ENCODE measurements at places on chromosomes 16 and 17. TPM values are rescaled to one million over a fixed set of nuclear protein-coding genes. Genes with fewer than 3 reads are reported as not detected.
A peak's percentile ranks its signal among the peaks of the same experiment; 100 is the strongest.

The MAPT gene
- total RNA-seq: 0.36 TPM

The GP2 gene
- not detected for total RNA-seq

DNA sequence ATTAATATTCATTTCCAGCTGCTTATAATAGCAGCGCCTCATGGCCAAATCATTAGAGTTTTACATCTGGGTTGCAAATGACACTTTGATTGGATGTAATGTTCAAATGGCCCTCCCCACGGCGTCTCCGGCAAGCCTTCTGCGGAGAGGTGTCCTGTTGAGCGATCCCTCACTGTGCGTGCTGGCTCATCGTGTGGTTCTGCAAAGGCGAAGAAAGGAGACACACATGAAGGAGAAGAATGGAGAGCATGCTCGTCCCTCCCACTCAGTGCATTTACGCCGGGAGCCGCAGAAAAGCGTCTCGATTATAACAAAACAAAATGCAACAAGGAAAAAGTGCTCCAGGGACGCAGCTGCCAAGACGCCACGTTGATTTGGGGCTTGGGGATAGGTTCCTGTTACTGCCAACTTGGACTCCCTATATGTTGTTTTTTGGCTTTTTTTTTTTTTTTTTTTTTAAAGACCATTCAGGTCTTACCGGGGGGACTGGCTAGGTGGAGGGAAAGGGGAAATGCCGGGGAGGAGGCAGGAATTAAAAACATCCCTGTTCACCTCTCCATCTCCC lies 117.6 kb downstream of the C16orf78 start:
- no peak for DNase-seq

GRCh38 chr16:54815177-54815576 lies 115.5 kb upstream of the IRX5 start:
- DNase-seq: no peak

- DNase-seq: no peak
Measured at GRCh38 chr16:4420505-4421105, 4.2 kb upstream of the CORO7 start.

- no peak for DNase-seq
Measured at GRCh38 chr17:50601823-50602375, 32.8 kb upstream of the ABCC3 start.

The HEATR9 gene
- total RNA-seq: not detected

DNA sequence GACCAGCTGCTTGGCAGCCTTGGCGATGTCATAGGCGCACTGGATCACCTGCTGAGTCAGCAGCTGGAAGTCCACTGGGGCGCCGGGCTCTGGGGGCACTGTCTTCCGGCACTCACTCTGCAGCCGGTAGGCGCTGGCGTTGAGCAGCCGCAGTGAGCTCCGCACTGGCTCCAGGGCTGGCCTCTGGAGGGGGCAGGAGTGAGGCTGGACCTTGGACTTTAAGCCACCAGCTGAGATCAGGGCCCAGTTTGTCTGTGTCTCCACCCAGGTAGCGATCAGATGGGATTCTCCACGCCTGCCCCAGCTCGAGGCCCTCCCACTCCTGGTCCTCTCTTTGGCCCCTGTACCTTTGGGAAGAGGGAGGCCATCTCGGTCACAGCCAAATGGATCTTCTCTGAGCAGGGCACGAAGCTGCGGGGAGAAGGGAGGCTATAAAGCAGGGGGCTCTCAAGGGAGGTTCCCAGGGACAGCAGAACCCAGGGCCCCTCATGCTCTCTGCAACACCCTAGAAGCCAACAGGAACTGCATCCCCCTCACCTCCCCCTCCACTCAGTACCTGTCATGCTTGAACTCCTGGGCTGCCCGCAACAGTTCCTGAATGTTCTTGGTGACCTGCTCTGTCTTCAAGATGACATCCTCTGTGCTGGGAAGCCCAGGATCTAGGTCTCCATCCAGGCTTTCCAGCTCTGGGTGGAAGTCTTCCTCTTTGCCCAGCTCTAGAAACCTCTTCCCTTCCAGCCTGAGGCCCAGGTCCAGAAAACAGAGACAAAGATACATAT lies 6.4 kb downstream of the TP53I13 start:
- no peak for DNase-seq

DNA sequence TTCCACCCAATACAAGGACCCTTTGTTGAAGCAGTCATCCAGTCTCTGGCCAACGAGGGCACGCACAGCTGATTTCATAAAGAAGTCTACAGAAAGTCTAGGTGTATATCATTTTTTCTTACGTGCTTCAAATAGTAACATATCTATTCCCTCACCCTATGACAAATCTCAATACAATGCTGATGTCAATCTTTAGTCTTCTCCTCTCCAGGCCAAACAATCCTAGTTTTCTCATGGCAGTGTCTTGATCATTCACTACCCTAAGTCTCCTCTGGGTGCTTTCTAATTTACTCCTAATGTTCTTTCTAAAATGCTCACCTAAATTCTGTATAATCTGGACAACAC lies 92.6 kb downstream of the CACNG1 start:
- DNase-seq: no peak

- DNase-seq: peak; percentile 57
Measured at GRCh38 chr17:10172241-10172741, 26.1 kb downstream of the GAS7 start.

DNA sequence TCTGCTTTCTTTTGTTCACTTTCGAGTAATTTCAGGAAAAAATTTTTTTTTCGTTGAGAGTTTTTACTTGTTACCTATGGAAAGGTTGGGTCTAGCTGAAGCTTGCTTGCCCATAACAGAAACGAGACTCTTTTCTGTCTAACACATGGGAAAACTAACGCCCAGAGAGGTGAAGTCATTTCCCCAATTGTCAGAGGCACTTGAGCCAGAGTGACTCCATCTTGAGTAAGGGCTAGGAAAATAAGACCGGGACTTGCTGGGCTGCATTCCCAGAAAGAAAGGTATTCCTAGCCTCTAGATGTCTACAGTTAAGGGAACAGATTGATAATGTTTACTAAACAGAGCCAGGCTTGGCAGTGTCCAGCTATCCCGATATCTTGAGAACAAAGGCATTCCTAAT lies 26.8 kb downstream of the PRKCB start:
- DNase-seq: no peak

- no peak for DNase-seq
Measured at GRCh38 chr16:84016477-84016876, 26.1 kb downstream of the SLC38A8 start.

The CUEDC1 gene
- 5.0 TPM for total RNA-seq

GRCh38 chr16:50644729-50645128 lies 36.4 kb downstream of the SNX20 start:
- DNase-seq: peak; percentile 35

GRCh38 chr17:40479754-40480480 lies 21.5 kb downstream of the TNS4 start:
- DNase-seq: no peak

DNA sequence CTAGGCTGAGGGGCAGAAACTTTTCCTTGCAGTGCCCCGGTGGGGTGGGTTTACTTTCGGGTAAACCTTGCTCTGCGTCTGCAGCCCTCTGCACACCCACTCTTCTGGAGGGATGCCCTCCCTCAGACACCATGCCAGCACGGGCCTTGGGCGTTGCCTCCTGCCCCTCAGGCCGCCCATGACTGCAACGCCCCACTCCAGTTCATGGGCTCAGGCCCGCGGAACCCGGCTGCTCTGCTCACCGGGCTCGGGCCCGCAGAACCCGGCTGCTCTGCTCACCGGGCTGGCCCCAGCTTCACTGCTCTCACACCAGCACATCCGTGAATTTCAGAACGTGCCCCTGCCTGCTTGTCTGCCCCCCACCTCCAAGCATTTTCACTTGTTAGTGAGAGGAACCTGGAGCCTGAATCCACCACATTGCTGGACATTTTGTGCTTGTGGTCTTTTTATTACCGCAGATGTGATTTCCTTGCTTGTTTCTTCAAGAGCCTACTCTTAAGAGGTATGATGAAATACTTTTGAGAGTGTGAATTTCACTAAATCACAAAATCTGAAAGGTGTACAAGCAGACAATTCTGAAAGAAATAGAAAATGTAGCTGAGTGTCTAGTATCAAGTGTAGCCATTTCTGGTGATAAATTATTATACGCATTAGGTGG lies 130.9 kb downstream of the RPTOR start:
- DNase-seq: no peak

GRCh38 chr17:45428050-45428617 lies 4.5 kb downstream of the ARHGAP27 start:
- DNase-seq: peak; percentile 83

The CTRB1 gene
- total RNA-seq: not detected

The FOXN1 gene
- total RNA-seq: not detected

GRCh38 chr16:31402687-31403086 lies 9.6 kb downstream of the ITGAD start:
- peak; percentile 35 for DNase-seq

The RRAD gene
- total RNA-seq: 27.7 TPM

The GJD3 gene
- not detected for total RNA-seq

The HLF gene
- total RNA-seq: 0.80 TPM

- DNase-seq: no peak
Measured at GRCh38 chr17:71187145-71187878, 933.5 kb upstream of the SOX9 start.

GRCh38 chr16:567373-568256 lies 810 bp downstream of the NHLRC4 start:
- no peak for DNase-seq

GRCh38 chr17:77738751-77739531 lies 219.6 kb upstream of the TNRC6C start:
- DNase-seq: peak; percentile 43

DNA sequence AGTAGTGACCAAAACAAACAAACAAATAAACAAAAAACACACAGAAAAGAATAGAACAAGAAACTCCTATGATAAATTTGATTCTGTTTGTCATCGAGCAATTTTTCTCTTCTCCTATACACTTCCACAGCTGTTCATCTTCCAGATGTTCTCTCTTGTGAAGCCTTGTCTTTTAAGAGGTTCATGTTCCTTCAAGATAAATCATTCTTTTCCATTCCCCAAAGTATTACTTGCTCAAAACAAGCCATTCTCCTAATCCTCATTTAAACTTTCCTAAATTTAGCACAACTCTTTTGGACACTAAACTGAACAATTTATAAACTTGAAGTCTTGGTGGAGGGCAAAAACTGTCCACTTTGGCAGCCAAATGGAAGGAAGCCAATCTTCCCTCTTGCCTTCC lies 103.3 kb downstream of the ABCA8 start:
- DNase-seq: no peak

The IRF8 gene
- total RNA-seq: not detected

- DNase-seq: no peak
Measured at GRCh38 chr17:22717211-22717610, 1024.9 kb downstream of the KCNJ18 start.

DNA sequence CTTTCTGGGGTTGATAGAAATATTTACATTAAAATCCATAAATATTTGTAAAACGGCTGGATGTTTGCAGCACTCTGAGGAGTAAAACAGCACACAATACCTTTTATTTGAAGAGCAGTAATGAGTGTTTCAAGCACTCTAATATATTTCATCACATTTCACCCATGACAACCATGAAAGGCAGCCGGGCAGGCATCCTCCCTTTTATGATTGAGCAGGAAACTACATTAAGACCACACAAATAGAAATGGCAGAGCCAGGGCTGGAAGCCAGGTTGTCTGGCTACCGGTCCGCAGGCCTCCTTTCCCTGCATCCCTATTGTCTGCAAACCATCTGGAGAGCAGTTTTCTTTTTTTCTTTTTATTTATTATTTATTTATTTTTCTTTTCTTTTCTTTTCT lies 23.1 kb upstream of the GPRC5C start:
- DNase-seq: no peak

The NEUROD2 gene
- total RNA-seq: not detected

The FBXO39 gene
- total RNA-seq: 3.0 TPM

DNA sequence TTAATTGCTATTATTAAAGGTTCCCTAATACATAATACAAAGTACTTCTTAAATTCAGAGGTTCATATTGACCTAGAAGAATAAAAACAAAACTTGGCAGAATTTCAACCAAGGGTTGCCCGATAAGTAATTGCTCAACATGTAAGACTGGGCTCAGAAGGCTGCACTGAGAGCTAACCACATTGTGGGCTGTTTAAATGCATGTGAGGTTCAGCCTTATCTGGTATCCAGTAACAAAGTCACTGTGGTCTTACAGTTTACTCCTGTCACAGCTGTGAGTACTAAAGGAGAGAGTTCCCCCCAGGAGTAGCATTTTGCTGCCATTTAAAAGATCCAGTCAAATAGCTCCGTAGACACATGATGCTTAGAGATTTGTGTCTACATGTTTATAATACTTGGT lies 1.6 kb upstream of the DHRS11 start:
- DNase-seq: no peak

- no peak for DNase-seq
Measured at GRCh38 chr17:48503747-48504146, 27.1 kb downstream of the HOXB1 start.

GRCh38 chr16:86288716-86289294 lies 221.5 kb upstream of the FOXF1 start:
- DNase-seq: no peak

DNA sequence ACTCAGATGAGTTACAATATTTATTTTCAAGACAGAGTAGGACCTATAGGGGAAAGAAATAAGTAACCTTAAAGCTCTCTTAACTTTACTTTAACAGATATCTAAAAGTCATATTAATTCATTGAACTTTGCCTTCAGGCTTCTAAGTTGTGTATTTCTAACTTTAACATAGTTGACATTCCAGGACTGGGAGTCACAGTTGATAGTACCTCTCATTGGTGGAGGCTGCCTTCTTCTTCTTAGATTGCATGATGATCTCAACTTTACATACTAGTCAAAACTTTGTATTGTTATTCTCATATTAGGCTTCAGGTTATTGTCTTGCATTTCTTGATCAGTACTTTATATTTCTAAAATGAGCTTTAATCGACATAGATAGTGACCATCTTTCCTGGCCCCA lies 350.1 kb upstream of the KIF2B start:
- no peak for DNase-seq
